NCI-H2107 (cell line): ENCODE measurements at places on chromosomes 5 and 9.

GRCh38 chr5:110268985-110269384 lies 457.5 kb downstream of the TMEM232 start:
- DNase-seq: no peak

DNA sequence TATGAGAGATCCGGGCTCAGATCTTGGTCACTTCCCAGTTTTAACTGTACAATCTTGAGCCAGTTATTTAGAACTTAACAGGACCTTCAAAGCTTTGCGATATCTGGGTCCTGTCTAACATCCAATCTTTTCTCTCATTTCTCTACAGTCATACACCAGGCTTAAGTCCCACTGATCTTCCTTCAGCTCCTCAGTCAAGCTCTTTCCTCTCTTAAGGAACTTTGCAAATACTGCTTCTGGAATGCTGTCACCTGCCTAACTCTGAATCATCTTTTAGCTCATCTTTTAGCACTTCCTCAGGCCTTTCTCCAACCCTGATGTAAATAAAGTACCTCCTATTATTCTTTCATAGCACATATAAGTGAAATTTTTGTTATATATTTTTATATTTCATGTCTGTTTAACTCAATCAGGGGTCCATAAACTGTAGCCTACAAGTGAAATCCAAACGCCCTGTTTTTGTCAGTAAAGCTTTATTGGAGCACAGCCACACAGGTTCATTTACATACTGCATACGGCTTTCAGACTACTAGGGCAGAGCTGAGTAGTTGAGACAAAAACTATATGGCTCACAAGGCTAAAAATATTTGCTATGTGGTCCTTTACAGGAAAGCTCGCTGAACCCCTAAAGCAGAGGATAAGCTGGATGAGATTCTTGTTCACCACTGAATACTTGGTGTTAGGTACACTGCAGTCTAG lies 63.5 kb downstream of the MEF2C start:
- DNase-seq: no peak

DNA sequence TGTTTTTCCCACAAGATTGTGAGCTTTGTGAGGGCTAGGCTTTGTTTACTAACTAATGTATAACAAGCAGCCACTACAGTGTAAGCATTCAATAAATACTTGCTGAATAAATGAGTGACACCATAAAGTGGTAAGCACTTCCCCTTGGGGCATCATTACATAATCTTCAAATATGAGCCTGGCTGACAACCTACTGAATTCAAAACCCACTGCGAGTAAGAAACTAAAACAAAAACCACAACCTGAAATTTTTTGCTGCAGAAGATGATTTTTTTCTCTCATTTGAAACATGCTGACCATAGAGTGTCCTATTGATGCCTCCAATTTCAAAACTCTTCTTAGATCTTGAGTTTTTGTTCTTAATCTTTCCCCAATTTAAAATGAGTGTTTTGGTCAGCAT lies 331.3 kb upstream of the CCNG1 start:
- no peak for DNase-seq

- no peak for DNase-seq
Observed at GRCh38 chr5:56091664-56092063, 96.9 kb upstream of the IL6ST start.

- DNase-seq: no peak
Observed at GRCh38 chr5:162067655-162068411, at the start of gene GABRG2. Gene GABRG2, plus strand, starts transcription at chr5:162067773. Its CDS starts 227 bp downstream, at chr5:162068000.

DNA sequence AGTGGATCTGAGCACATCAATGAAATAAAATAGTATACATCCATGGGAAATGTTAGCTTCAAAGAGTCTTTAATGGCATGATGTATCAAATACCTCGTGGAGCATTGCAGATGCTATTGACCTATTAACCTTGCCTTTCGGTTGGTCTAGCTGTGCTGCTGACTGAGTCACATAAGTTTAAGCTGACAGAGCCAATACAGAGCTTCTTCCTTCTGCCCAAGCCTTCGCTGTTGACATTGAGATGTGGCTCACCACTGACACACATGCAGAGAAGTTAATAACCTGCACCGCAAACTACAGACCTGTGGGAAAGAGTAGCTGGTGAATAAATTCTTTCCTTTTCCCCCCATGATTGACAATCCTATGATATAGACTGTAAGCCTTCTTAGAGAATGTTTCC lies 78.2 kb downstream of the LURAP1L start:
- DNase-seq: no peak

DNA sequence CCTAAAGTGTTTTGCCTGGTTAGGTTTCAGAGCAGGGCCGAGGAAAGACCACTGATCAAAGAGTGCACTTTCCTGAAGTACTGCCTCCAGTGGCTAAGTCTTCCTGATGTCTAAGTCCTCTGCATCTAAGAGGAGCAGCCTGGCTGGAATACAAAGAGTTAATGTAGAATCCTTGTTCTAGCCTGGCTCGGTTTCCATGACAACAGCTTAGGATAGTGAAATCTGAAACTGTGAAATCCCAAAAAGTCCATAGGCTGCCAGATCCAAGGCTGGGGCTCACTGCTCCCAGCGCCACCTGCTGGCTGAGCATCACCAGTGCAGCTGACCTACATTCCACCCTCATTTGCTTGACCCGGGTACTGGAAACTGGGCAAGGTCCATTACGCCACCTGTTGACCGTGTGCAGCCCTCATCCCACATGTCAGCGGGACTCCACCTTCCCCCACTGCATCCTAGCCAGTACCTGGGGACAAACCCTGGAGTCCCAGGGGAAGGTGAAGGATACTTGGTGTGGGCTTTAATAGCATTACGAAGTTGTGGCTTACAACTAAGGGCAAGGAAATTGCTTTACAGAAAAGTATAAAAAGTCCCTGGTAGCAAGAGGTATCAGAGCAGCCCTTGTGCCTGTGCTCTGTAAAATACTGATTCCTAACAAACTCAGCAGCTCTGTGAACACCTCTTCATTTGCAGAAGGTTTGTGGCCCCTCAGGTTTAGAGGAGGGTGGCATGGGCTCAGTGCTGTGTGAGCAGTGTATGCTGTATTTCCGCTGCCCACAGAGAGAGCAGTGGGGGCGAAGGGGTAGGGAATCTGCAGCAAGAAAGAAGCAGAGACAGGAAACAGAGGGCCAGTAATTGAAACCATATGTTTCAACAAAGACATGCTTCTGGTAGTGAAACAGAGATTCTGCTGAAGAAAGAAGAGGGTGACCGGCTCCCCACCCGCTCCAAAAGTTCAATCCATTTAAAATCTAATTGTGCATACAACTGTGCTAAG lies 36.0 kb downstream of the PCDHGC5 start:
- DNase-seq: peak; percentile 24

GRCh38 chr5:173515526-173515925 lies 100.9 kb downstream of the BOD1 start:
- DNase-seq: no peak

GRCh38 chr5:173907686-173908371 lies 19.7 kb downstream of the CPEB4 start:
- no peak for DNase-seq
